ENCODE measurements at places on chromosomes 2 and 18. TPM values are rescaled to one million over a fixed set of nuclear protein-coding genes. Genes with fewer than 3 reads are reported as not detected.

- ATAC-seq: no peak
Measured at GRCh38 chr2:173862612-173863217, 102.5 kb downstream of the SP3 start.

GRCh38 chr2:85799215-85799956 lies 45.6 kb downstream of the ATOH8 start:
- peak; percentile 25 for ATAC-seq

DNA sequence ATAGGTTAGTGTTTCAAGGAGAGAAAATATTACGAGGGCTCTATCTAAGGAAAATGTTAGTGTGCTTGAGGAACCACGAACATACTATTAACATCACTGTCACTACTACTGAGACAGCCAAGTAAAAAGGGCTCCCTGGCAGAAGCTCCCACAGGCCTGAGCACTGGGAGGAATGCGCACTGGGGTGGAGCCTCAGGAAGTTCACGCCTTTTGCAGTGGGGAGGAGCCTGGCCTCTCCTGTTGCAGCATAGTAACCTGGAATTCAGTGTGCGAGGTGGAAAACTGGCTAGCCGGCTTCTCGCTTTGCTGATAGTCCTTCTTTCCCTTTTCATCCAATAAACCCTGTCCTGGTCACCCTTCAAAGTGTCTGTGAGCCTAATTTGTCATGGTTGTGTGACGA lies 250.3 kb downstream of the ERBB4 start:
- ATAC-seq: no peak

DNA sequence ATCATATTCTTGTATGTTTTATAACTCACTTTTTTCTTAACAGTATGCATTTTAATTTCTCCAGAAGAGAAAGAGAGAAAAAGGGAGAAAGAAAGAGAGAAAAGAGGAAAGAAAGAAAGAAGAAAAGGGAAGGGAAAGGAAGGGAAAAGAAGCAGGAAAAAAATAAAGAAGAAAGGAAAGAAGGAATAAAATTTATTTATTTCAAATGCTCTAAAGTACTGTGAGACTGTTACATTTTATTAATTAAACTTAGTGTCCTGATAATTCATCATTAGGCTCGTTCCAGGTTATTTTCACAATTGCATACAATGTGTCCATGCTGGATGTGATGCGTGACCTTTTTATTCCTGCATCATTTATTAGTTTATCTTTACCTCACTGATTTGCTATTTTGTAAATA lies 1023.4 kb upstream of the KLHL29 start:
- no peak for ATAC-seq

DNA sequence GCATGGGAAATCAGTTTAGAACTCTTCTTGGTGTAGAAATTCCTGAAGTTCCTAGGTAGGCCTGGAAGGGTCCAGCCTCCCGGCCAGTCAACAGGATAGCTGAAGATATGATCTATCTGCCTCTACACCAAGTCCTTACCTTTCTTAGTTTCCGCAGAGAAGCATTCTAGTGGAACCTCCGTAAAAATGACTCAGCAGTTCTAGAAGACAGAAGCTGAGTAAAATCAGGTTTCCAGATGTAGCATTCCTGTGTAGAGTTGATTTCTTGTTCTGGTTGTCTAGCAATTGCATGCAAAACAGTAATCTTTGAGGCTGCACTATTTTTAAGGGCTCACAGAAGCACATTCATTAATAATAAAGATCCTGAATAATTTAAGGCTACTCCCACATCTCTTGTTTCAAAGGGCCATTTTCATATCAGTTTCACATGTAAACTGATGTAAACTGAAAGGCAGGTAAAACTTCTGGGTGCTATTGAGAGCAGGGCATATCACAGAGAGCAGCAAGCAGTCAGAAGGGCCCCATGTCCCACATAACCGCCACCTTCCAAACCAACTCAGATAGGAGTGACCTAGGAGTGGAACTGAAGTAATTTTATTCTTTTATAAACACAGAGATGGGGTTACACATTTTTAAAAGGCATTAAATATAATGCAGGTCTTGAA lies 3.2 kb upstream of the DYTN start:
- ATAC-seq: no peak

DNA sequence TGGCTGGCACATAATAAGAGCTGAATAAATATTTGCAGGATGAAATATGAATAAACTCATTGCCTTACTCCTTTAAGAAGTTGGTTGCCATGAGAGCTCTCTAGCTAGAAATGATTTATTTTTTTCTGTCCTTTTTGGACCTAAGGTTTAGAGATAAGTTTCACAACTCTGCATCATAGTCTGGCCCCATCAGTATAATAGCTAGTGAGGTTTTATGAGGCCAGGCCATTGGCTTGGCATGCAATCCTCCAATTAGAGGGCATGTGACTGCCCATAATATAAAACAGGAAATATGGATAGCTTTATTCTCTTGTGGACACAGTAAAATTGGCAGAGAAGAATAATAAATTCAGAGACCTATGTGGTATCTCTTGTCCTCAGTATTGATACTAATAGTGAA lies 26.2 kb upstream of the INSIG2 start:
- no peak for ATAC-seq

- ATAC-seq: no peak
Measured at GRCh38 chr2:232415736-232416520, 9.3 kb downstream of the ALPG start.

- ATAC-seq: no peak
Measured at GRCh38 chr2:10157293-10157692, 34.8 kb downstream of the RRM2 start.

GRCh38 chr2:218229851-218230250 lies 12.9 kb downstream of the ARPC2 start:
- peak; percentile 18 for ATAC-seq

GRCh38 chr2:240192661-240193060 lies 52.2 kb upstream of the OTOS start:
- no peak for ATAC-seq

DNA sequence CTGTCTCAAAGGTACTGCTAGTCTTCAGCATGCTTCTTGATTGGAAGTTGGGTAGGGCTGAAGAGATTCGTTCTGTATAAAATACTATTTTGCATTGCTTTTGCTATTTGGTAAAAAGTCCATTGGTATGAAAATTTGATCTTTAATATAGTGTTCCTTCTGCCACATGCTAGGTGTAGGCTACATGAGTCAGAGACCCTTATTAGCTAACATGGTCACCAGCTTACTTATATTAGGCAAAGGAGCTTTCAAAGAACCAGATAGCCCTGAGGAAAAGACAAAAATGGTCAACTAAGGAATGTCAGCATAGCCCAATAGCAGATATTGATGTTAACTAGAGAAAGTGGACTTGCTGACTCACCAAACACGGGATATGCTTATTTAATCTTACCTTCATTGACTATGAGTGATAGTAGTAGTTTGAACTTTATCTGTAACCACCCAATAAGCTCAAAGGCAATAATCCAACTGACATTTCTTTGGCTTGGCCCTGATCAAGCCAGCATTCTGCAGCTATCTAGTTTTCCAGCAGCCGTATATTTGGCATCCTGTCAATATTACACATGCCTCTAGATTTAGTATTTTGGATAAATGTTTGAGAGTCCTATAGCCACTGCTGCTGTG lies 110.0 kb downstream of the TPGS2 start:
- no peak for ATAC-seq

GRCh38 chr2:229539628-229540027 lies 174.7 kb downstream of the DNER start:
- no peak for ATAC-seq

GRCh38 chr2:23322567-23323197 lies 62.3 kb upstream of the KLHL29 start:
- ATAC-seq: no peak

DNA sequence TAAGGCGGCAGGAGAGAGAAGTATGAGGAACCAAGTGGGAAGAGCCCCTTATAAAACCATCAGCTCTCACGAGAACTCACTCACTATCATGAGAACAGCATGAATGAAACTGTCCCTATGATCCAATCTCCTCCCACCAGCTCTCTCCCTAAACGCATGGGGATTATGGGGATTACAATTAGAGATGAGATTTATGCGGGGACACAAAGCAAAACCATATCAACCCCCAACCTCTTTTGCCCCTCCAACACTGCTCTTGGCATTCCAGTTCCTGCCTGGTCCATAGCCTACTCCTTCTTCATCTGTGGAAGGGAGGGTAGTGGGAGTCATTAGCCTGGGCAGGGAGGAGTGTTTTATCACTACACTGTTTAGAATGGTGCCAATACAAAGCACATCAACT lies 1.4 kb upstream of the EHD3 start:
- ATAC-seq: no peak

GRCh38 chr2:42601076-42601475 lies 32.6 kb downstream of the MTA3 start:
- no peak for ATAC-seq

GRCh38 chr2:108492364-108492763 lies 41.9 kb upstream of the LIMS1 start:
- peak; percentile 58 for ATAC-seq

DNA sequence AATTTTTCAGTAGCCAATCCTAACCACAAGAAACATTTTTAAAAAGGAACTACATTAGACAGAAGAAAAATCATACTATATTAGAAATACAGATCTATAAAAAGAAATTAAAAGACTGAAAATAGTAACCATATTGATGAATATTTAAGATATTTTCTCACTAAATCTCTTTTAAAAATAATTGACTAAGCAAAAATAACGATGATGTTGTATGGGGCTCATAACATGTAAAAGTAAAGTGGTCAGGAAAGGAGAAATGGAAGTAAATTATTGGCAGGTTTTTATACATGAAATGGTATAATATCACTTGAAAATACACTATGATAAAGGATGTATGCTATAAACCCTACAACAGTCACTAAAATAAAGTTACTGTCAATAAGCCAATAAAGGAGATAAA lies 5.4 kb downstream of the WDPCP start:
- no peak for ATAC-seq

DNA sequence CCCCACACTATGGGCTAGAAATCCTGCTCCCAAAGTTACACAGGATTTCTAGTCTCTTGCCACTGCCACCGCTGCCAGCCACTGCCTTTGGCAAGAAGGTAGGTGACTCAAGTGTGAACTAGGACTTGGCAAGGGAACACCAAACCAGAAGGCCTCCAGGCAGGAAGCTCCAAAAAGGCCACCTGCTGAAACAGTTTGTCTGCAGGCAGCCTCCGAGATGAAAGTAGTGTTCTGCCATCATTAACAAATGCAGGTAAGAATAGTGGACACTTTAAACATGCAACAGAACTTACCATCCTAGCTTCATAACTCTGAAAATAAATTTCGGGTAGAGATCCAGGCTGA lies 3.9 kb downstream of the ANKRD44 start:
- no peak for ATAC-seq

- ATAC-seq: peak; percentile 55
Measured at GRCh38 chr18:11850821-11851145, 430 bp upstream of the CHMP1B start.

LBX2 gene
- total RNA-seq: 4.5 TPM

ING5 gene
- 44.1 TPM for total RNA-seq

QPCT gene
- 3.1 TPM for total RNA-seq

APCDD1 gene
- total RNA-seq: 208 TPM

HAAO gene
- 1.0 TPM for total RNA-seq

NOSTRIN gene
- total RNA-seq: 0.71 TPM

FAM110C gene
- total RNA-seq: 0.19 TPM

POMC gene
- not detected for total RNA-seq

ANKRD62 gene
- total RNA-seq: 0.15 TPM

ACADL gene
- total RNA-seq: 0.26 TPM

CCDC141 gene
- 0.43 TPM for total RNA-seq

RIT2 gene
- total RNA-seq: 0.69 TPM

KIAA2012 gene
- total RNA-seq: 0.24 TPM

Measured in motor neuron (in vitro differentiated cells).